ENCODE measurements at places on chromosomes 7 and 10. TPM values are rescaled to one million over a fixed set of nuclear protein-coding genes. Genes with fewer than 3 reads are reported as not detected.

Gene ITPRID1
- total RNA-seq: not detected

Gene SLC26A5
- total RNA-seq: not detected

- no peak overlapping the region for H3K4me3 ChIP-seq
- no peak overlapping the region for H3K27ac ChIP-seq
- H3K36me3 ChIP-seq: peaks cover 10% of the 10 kb centered on the region
- no peaks in the 10 kb centered on the region for H3K4me1 ChIP-seq
These were observed 41.9 kb downstream of the DPCD start for GRCh38 chr10:101629837-101630632.

DNA sequence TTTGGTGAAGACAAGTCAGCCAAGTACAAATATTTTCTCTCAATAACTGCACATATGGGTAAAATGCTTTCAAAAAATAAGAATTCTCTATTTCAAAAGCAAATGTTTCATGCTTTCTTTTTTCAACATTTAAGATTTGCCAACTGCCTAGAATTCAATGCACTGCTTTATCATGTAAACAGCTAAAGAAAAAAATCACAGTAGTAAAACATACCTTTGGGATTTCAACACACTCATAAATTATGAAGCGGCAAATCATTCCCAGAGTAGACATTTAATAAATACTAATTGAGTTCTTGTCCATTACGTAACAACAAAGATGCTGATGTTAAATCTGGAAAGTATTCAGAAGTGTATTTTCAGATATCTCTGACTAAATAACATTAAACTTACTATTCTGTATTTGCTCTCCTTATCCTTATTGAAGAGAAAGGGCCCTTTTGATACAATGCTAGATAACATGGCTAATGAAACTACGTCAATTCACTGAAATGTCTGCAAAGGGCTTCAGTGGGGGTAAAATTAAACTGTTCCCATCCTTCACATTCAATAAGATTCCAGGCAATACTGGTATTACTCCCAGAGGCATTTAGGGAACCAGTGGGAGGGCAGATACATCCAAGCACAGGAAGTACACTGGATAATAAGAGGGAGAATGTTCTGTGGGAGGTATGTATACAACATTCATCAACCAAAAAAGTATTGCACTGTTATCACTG lies 13.9 kb downstream of the NAPEPLD start:
- H3K27ac ChIP-seq: no peak overlapping the region
- DNase-seq: no peak
- H3K4me1 ChIP-seq: peaks cover 4% of the 10 kb centered on the region
- no peaks in the 10 kb centered on the region for H3K27me3 ChIP-seq
- no peaks in the 10 kb centered on the region for H3K36me3 ChIP-seq
- H3K4me3 ChIP-seq: no peak overlapping the region

GRCh38 chr10:132925071-132925561 lies 17.3 kb downstream of the CFAP46 start:
- no peaks in the 10 kb centered on the region for H3K4me1 ChIP-seq
- H3K36me3 ChIP-seq: no peaks in the 10 kb centered on the region
- H3K4me3 ChIP-seq: no peak overlapping the region
- H3K27ac ChIP-seq: no peak overlapping the region
